Glutamatergic neuron (in vitro differentiated cells): ENCODE measurements at places on chromosomes 11 and 22. TPM values are rescaled to one million over a fixed set of nuclear protein-coding genes. Genes with fewer than 3 reads are reported as not detected.

DNA sequence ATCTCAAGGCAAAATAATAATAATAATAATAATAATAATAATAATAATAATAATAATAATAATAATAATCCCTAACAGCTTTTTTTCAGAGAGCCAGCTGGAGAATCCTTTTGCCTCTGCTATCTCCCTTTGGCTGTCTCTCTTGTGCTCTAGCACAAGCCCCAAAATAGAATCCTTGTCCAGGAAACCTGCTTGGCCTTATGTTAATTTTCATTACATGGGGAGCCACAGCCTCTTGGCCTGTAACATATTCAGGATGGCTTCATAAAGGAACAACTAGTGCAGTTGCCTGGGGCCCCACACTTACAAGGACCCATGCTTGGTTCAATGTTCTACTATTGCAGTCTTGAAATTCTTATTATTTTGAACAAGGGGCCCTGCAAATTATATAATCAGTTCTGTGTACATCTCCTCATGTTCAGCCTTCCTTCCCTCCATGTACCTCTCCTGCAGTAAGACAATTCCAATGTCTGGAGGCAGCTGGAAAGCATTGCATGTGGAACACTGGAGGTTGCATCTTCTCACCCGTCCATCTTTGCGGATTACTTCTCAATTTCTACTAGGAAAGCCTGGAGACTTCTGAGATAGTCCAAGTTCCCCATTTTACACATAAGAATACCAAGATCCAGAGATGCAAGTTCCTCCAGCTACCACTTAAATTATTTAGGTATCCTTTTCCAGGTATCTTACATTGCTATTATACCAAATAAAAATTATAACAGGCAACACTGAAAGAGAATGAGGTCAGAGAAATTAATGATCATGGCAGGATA is 37.8 kb upstream of the SORL1 start:
- DNase-seq: no peak
- H3K4me1 ChIP-seq: no peaks in the 10 kb centered on the region
- no peak overlapping the region for H3K27ac ChIP-seq
- H3K27me3 ChIP-seq: no peaks in the 10 kb centered on the region
- no peaks in the 10 kb centered on the region for H3K36me3 ChIP-seq

GRCh38 chr22:23424031-23424430 is 156.1 kb downstream of the IGLL1 start:
- H3K4me1 ChIP-seq: no peaks in the 10 kb centered on the region
- H3K36me3 ChIP-seq: peaks cover 6% of the 10 kb centered on the region
- no peaks in the 10 kb centered on the region for H3K27me3 ChIP-seq
- no peak overlapping the region for H3K27ac ChIP-seq

INS gene
- total RNA-seq: not detected

- H3K27me3 ChIP-seq: no peaks in the 10 kb centered on the region
- H3K27ac ChIP-seq: no peak overlapping the region
- H3K4me1 ChIP-seq: no peaks in the 10 kb centered on the region
- H3K36me3 ChIP-seq: no peaks in the 10 kb centered on the region
These were observed 15.0 kb downstream of the SLC1A2 start for GRCh38 chr11:35404388-35404775.

- H3K4me3 ChIP-seq: no peak overlapping the region
- H3K27ac ChIP-seq: no peak overlapping the region
- H3K4me1 ChIP-seq: peaks cover 9% of the 10 kb centered on the region
- H3K36me3 ChIP-seq: no peaks in the 10 kb centered on the region
- H3K27me3 ChIP-seq: peaks cover 9% of the 10 kb centered on the region
These were observed 28.1 kb downstream of the FGF4 start for GRCh38 chr11:69746752-69747742.

GRCh38 chr22:20660441-20661054 is 113.4 kb upstream of the SERPIND1 start:
- no peaks in the 10 kb centered on the region for H3K4me1 ChIP-seq
- no peak overlapping the region for H3K27ac ChIP-seq
- peaks cover 16% of the 10 kb centered on the region for H3K36me3 ChIP-seq
- no peak for DNase-seq
- no peak overlapping the region for H3K4me3 ChIP-seq

GAL3ST3 gene
- total RNA-seq: 2.4 TPM

CASP1 gene
- total RNA-seq: not detected

PARVG gene
- not detected for total RNA-seq

DNA sequence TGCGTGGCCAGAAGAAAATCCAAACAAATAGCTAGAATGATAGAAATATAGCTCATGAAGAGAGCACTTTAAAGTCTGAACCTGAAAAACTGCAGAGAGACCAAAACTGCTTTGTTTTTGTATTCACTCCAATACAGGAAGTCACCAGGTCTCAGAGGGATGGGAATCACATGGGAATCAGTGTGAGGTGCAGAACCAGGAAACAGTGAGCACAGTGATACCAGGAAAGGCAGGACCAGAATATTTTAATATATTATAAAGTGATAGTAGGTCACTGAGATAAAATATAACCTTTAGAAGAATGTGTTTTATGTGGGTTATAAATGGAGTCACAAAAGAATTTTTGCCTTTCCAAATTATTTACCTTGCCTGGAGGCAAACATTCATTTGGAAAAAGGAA is 277.3 kb downstream of the CASP12 start:
- H3K4me1 ChIP-seq: peaks cover 3% of the 10 kb centered on the region
- H3K4me3 ChIP-seq: no peak overlapping the region
- H3K27me3 ChIP-seq: peaks cover 2% of the 10 kb centered on the region
- no peak overlapping the region for H3K27ac ChIP-seq
- peaks cover 10% of the 10 kb centered on the region for H3K36me3 ChIP-seq

GRCh38 chr11:126115816-126116331 is 53.2 kb upstream of the CDON start:
- peaks cover 7% of the 10 kb centered on the region for H3K4me1 ChIP-seq
- H3K27me3 ChIP-seq: no peaks in the 10 kb centered on the region
- no peak for DNase-seq
- no peak overlapping the region for H3K27ac ChIP-seq

DNA sequence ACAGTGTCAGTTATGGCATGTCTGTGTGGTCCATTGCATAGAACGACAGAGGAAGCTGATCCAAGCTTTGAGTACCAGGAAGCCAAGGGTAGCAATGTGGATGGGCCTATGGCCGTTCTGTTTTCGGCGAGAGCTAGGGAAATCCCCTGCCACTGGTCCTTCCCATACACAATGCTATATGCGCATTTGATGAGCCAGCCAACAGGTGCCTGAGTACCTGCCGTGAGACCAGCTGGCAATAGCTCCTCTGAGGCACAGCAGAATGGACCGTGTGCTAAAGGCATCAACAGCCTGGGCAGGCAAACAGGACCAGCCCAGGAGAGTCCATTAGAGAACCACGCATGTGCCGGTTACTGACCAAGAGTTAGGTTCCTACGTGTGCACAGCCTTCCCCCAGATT is 753.0 kb downstream of the NTM start:
- no peak for DNase-seq
- no peak overlapping the region for H3K27ac ChIP-seq
- peaks cover 3% of the 10 kb centered on the region for H3K27me3 ChIP-seq
- H3K4me3 ChIP-seq: no peak overlapping the region
- H3K36me3 ChIP-seq: no peaks in the 10 kb centered on the region

POU2AF3 gene
- total RNA-seq: not detected

DNA sequence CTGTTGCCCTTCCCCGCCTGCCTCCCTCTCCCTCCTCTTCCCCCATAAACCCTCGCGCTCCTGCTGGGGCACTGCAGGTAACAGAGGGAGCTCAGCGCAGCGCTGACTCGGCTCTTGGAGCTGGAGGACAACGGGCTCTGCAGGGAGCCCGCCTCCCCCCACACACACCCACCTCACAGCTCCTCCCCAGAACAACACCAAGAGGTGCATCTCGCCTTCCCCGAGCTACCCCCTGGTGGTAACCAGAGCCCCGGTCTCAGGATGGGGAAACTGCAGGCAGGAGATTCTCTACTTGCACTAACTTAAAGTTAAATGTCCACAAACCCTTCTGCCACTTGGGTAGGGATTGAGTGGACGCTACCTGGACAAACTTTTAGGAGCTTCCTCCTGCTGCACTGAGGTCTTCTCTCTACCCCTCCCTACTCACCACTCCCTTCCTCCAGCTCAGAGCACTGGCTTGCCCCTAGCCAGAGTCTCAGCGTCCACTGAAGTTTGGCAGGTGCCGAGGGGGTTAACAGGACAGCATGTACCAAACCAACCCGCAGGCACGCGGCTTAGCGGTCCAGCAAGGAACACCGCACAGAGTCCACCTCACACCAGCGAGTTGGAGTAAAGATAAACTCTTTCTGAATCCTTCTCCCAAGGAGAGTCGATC is 4.0 kb upstream of the SCN4B start:
- no peak overlapping the region for H3K4me3 ChIP-seq
- H3K27me3 ChIP-seq: peaks cover 27% of the 10 kb centered on the region
- no peak overlapping the region for H3K27ac ChIP-seq
- H3K4me1 ChIP-seq: peaks cover 14% of the 10 kb centered on the region
- no peak for DNase-seq
- no peaks in the 10 kb centered on the region for H3K36me3 ChIP-seq

- no peaks in the 10 kb centered on the region for H3K4me1 ChIP-seq
- no peak overlapping the region for H3K4me3 ChIP-seq
- no peak for DNase-seq
- H3K36me3 ChIP-seq: peaks cover 10% of the 10 kb centered on the region
- no peak overlapping the region for H3K27ac ChIP-seq
These were observed 19.0 kb downstream of the USP35 start for GRCh38 chr11:78207532-78208256.

PATE4 gene
- not detected for total RNA-seq

GRCh38 chr11:7436657-7437056 is 48.6 kb upstream of the OLFML1 start:
- no peak overlapping the region for H3K27ac ChIP-seq
- no peaks in the 10 kb centered on the region for H3K27me3 ChIP-seq
- DNase-seq: no peak

- peaks cover 8% of the 10 kb centered on the region for H3K4me1 ChIP-seq
- peaks cover 1% of the 10 kb centered on the region for H3K27me3 ChIP-seq
- no peak overlapping the region for H3K4me3 ChIP-seq
- H3K27ac ChIP-seq: no peak overlapping the region
These were observed 5.7 kb upstream of the FBXO3 start for GRCh38 chr11:33779849-33780528.

GRCh38 chr11:778976-779954 is 2.0 kb upstream of the GATD1 start:
- H3K36me3 ChIP-seq: no peaks in the 10 kb centered on the region
- peak; percentile 14 for DNase-seq
- H3K4me1 ChIP-seq: peaks cover 15% of the 10 kb centered on the region
- H3K4me3 ChIP-seq: no peak overlapping the region

PIH1D2 gene
- total RNA-seq: 1.4 TPM

DNA sequence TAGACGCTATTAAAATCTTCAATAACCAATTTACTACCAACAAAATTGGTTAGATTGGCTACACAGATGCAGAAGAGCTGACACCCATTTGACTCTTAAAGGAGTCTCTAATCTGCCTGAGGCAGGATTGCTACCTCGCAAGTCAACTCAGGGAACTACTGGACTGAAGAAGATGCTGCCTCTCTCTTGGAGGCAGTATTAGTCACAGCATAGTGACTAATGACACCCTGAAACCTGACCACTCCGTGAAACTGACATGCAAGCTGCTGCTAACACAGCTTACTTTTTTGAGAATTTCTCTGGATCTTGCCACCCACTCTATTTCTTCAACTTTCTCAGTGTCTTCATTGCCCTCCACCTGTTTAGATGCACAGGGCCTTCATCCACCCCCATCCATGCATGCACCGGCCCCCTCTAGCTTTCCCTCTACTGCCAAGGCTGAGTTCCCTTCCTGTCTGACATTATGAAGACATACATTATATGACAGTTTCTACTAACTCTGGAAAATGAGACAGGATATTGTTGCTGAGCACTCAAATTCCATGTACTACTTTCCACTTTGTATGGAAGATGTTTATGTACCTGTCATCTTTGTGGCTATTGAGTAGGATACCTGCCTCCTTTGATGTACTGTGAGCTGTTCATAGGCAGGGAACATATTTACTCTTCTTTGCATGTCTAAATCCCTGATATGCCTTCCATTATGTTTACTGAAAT is 183.2 kb downstream of the MSANTD4 start:
- DNase-seq: no peak
- no peak overlapping the region for H3K27ac ChIP-seq
- H3K4me1 ChIP-seq: no peaks in the 10 kb centered on the region
- no peak overlapping the region for H3K4me3 ChIP-seq

PKNOX2 gene
- total RNA-seq: 8.7 TPM

DNA sequence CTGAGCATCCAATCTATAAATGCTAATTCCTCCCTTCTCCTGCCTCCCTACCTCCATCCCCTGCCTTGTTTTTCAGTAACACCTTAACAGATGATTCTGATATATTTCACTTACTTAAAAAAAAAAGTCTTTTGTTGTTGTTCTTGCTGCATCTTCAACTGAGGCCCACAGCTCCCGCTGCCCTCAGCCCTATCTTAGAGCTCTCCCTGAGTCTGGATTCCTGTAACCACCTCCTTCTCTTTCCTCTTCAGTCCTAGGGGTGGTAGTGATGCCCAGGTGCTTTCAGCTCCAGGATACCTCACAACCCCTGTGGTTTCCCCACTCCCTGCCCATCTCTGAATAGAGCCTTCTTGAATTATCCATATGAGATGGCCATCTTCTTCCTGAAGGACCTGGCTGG is 3.7 kb upstream of the KCNE3 start:
- no peaks in the 10 kb centered on the region for H3K4me1 ChIP-seq
- peaks cover 15% of the 10 kb centered on the region for H3K27me3 ChIP-seq
- no peak overlapping the region for H3K4me3 ChIP-seq
- H3K36me3 ChIP-seq: peaks cover 4% of the 10 kb centered on the region

GRCh38 chr11:93577286-93577685 is 34.1 kb upstream of the SMCO4 start:
- H3K36me3 ChIP-seq: no peaks in the 10 kb centered on the region
- H3K27ac ChIP-seq: no peak overlapping the region
- no peaks in the 10 kb centered on the region for H3K4me1 ChIP-seq

GRCh38 chr22:27752771-27753170 is 48.8 kb downstream of the MN1 start:
- peaks cover 4% of the 10 kb centered on the region for H3K4me1 ChIP-seq
- H3K4me3 ChIP-seq: no peak overlapping the region
- H3K36me3 ChIP-seq: no peaks in the 10 kb centered on the region

YAP1 gene
- total RNA-seq: 1.3 TPM

DNA sequence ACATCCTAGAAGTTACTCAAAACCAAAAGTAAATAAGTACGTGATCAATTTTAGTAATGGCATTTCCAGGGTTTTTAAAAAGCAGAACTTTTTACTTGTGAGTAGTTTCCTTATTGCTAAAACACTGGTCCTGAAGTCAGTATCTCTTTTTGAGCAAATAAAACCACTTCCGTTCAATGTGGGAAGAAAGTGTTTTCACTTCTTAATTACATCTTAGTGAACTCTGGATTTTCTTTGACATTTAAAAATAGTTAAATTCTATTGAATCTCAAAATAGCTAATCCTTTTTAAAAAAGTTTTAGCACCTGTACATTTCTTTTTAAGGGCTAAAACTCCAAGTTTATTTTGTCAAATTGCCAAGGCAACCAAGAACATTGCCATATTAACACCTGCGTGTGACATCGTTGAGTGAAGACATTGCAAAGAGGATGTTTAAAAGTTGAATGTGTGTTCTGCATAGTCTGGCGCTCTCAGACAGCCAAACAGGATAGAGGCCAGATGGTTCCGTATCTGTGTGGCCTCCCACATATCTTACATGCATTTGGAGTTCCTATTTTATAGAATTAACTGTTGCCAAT is 17.2 kb upstream of the OR5B21 start:
- no peaks in the 10 kb centered on the region for H3K27me3 ChIP-seq
- no peak for DNase-seq
- no peak overlapping the region for H3K27ac ChIP-seq
- H3K36me3 ChIP-seq: no peaks in the 10 kb centered on the region
- H3K4me3 ChIP-seq: no peak overlapping the region
